ENCODE measurements at places on chromosomes 5 and 9.

GRCh38 chr5:28077291-28078240 lies 1039.2 kb upstream of the CDH9 start:
- no peak for DNase-seq

- no peak for DNase-seq
Observed at GRCh38 chr9:85142496-85142911, 473.0 kb downstream of the NTRK2 start.

DNA sequence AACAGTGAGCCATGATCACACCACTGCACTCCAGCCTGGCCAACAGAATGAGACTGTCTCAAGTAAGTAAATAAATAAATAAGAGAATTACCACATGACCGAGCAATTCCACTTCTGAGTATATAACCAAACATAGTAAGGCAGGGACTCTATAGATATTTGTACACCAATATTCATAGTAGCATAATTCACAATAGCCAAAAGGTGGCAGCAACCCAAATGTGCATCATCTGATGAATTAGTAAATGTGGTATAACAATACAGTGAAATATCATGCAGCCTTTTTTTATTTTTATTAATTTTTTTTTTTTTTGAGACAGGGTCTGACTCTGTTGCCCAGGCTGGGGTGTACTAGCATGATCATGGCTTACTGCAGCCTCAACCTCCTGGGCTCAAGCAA lies 33.1 kb downstream of the ALDH7A1 start:
- no peak for DNase-seq

DNA sequence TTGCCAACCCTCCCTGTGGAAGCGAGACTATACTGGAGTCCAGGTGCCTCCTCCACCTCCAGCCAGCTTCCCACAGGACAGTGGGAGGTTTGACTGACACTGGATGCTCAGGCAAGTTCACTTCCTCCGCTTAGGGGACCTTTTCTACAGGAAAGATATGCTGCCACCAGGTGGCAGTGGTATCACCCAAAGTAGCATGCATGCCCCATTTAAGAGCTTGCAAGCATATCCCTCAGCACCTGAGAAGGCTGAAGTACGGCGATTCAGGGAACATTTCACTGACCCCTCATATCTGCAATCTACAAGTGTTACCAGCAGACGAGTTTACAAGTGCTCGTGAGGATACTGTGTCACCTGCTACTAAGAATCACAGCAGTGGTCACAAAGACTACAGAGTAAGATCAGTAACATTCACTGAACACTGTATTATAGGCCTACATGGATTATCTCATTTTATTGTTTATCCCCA lies 75.5 kb downstream of the KLHL3 start:
- peak; percentile 58 for DNase-seq

- DNase-seq: peak; percentile 46
Observed at GRCh38 chr5:111227801-111228200, 3.6 kb downstream of the CAMK4 start.

DNA sequence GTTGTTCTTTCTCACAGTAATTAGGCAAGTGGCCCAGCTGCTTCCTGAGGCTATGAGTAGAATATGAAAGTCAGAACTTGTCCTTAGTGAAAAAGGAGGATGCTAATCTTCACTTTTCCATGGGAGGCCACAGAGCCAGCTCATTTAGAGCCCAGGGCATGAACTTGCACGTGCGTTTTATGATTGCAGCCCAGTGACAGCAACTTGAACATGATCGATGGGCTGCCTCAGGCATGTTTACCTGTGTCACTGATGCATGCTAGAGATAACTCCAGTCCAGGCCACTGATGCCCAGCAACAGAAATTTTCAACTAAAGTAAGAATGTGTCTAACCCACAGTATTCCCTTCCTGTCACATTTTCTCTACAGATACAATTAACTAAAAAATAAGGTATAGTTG lies 179.3 kb downstream of the CTNND2 start:
- no peak for DNase-seq

- no peak for DNase-seq
Observed at GRCh38 chr9:85630676-85631075, 111.1 kb downstream of the AGTPBP1 start.

- peak; percentile 74 for DNase-seq
Observed at GRCh38 chr9:83334320-83334719, 203.9 kb downstream of the FRMD3 start.

- DNase-seq: no peak
Observed at GRCh38 chr5:38720554-38721361, 125.1 kb upstream of the OSMR start.

GRCh38 chr5:23405316-23406068 lies 101.9 kb upstream of the PRDM9 start:
- no peak for DNase-seq

GRCh38 chr5:135034236-135034962 lies 371 bp upstream of the PITX1 start:
- DNase-seq: peak; percentile 11

DNA sequence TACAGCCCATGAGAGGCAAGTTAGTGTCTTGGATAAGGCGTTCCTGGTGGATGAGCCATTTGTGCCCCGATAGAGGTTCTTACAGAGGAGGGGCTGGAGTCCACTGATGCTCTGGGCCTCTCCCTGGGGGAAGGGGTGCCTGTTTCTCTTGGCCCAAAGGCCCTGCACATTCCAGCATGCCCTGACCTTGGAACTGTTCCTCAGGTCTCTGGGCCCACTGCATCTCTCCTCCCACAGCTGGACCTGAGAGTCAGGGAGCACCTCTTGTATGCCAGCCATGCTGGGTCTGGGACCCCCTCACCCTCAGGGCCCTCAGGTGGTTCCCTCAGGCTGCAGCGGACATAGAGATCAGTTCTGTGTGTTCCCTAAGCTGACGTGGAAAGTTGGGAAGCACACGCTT lies 26.4 kb downstream of the DAPK1 start:
- no peak for DNase-seq

GRCh38 chr5:7271435-7272084 lies 124.4 kb upstream of the ADCY2 start:
- no peak for DNase-seq

GRCh38 chr5:79642210-79642609 lies 30.0 kb downstream of the TENT2 start:
- no peak for DNase-seq

DNA sequence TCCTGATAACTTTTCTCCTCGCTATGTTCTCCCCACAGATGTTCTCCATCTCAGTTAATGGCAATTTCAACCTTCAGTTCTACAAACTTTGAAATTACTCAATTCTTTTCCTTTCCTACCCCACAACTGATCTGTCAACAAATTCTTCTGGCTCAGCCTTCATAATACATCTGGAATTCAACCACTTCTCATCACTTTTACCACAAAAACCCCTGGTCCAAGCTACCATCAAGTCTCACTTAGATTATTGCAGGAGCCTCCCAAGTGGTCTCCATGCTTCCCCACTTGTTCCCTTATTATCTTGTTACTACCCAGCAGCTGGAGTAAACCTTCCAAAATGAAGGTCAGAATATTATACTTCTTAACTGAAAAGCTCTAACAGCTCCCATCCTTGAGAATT lies 110.1 kb downstream of the FBN2 start:
- DNase-seq: no peak

DNA sequence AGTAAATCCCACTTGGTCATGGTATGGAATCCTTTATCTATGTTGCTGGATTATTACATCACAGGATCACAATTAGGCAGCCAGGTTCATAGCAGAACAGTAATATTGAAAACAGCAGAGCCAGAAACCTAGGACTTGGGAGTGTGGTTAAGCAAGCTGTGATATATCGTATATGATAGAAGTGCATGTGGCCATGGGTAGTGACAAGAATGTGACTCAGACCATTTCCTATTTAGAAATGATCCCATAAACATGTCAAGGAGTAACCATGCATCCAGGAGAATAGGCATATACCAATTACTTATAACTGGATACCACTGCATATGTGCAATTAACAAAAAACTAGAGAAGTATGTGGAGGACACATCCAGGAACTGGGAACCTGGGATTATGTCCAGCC lies 31.2 kb downstream of the AMBP start:
- DNase-seq: no peak

DNA sequence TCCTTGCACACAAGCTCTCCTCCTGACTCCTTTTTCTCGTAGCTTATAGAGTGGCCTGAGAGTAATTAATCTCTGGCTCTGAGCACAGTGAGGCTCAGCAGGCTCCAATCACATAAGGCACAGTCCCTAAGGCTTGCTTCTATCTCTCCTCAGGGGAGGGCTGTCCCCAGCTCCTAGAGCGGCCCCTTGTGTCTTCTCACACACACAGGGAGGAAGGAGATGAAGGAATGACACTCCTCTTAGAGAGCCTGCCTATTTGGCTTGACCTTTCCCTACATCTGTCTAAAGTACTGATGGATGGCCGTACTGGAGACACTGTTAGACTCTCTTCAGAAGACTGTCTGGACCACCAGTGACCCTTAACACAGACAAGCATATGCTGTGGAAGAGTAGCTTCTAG lies 12.9 kb downstream of the TAS2R1 start:
- no peak for DNase-seq

- DNase-seq: no peak
Observed at GRCh38 chr5:83741571-83741970, 20.9 kb upstream of the HAPLN1 start.

- no peak for DNase-seq
Observed at GRCh38 chr9:10045598-10045997, 567.2 kb downstream of the PTPRD start.

All from activated CD4-positive, alpha-beta T cell treated with anti-CD3 and anti-CD28 coated beads, Interleukin-2, Interleukin-4, amounts not matched to agents 100 ng/mL and 50 ng/mL, durations not matched to agents 16 hours and 8 hours (primary cell).